ENCODE measurements at places on chromosomes 3 and 15.

DNA sequence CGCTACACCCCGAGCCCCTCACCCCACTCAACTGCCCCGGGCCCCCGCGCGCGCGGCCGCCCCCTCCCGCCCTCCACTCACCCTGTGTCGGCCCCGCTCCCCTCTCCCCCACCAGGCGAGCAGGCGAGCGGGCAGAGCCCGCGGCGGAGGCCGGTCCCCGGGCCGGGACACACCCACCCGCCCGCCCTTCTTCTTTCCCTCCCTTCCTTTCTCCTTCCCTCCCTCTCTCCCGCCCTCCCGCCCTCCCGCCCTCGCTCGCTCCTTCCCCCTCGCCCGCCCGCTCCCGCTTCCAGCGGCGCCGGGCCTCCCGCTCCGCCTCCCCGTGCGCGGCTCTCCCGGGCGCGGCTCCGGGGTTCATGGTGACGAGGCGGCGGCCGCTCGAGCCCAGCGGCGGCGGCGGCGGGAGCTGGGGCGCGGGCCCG, at the start of gene CTDSPL:
Gene CTDSPL, plus strand, starts transcription at position 261 of the 422 bp plus-strand sequence. CDS start 320 bp downstream, outside the sequence.
- DNase-seq = no peak

DNA sequence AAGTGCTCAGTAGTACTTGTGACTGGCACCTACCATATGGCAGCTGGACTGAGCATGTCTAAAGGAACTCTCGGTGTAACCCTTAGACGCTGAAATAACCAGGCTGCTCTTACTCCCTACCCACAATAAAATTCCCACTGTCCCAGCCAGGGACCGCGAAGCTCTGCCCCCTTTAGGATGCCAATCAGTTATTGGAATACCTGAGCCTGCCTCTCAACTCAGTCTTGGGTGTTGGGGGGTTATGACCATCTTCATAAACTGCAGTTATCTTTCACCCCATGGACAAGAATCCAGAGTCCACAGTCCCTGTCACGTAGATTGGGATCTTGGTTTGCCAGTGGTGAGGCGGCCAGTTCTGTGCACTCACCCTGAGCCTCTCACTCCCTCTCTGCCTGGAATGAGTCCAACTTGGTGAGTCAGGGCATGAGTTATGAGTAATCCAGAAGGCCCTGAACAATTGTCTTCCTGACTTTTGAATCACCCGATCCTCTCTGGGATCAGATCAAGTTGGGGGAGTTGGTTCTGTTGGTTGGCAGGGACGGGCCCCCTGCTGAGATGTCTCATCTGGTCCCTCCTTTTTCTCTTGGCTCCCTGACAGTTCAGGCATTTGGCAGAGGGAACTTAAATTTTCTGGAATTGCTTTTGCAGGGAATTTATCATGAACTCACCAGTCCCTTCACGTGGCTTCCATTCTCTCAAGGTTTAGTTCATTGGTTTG, 120.1 kb upstream of the UBE2E1 start:
- no peak for DNase-seq

DNA sequence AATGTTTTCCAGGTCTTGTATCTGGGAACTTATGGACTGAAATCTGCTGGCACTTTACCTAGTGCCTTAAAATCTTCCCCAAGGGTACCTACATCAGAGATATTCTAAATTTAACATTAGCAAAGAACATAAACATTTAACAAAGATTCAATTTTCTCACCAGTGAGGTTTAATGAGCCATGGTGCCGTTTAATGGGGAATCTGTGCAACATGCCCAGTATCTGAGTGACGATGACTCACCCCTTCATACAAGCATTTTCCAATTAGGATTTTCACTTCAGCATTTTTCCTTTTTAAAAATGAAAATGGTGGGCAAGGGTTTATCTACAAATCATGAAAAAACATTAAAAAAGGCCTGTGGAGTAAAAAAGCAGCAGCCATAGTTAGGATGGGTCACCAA, 189.4 kb downstream of the SLC9A9 start:
- DNase-seq = no peak

DNA sequence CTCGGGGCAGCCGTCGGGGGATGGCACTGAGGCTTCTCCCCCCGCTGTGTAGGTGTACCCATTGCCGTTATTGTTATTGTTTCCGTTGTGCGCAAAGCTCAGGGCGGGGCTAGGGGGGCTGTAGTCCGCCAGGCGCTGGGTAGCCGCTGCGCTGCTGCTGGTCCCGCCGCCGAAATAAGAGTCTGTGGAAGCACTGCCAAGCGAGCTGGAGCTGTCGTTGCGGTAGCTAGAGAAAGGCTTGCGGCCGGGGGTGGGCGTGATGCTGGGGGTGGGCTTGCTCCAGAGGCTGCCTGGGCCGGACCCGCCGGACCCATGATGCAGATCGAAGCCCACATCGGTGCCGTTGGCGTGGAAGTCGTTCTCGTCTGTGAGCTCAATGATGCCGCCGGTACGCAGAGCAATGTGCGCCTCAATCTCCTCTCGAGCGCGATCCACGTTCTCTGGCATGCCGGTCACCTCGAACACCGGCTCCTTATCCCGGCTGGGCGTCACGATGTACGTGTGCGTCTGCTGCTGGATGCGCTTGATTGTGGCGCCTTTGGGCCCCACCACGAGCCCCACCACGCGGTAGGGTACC, 1.9 kb downstream of the MEX3B start:
- no peak for DNase-seq

DNA sequence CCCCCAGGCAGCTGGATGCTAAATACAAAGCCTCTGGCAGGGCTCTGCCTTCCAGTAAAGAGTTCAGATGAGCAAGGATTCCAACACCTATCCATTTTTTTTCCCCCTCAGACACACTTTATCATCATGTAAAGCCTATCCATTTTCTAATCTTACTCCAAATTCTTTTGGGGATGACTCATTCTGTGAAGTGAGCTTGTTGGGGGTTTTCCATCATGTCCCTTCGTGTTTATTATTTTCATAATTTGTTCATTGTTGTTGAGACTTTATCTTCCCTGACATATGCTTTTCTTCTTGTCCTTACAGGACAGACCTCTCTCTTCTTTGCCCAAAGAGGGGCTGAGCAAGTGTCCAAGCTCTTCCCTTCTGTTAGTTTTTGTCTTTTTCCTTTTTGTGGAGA, 34.7 kb upstream of the SH3BP5 start:
- DNase-seq = no peak

GRCh38 chr3:169529013-169529412, 134.5 kb downstream of the MECOM start:
- no peak for DNase-seq

DNA sequence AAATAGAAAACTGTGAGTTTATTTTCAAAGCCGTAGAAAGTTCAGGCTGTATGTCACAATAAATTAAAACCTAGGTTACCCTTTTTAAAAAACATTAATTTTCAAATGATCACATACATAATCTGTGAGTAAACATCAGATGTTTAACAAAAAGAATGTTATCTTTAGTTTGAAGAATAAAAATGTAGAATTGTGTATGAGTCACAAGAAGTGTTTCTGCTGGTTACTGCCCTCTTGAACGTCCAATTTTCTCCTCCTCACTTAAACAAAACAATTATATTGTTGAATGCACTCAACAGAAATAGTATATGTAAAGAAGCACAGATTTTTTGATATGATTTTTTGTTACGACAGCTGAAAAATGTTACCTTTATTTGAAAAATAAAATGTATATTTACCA, 855.1 kb downstream of the ROBO1 start:
- DNase-seq = no peak

DNA sequence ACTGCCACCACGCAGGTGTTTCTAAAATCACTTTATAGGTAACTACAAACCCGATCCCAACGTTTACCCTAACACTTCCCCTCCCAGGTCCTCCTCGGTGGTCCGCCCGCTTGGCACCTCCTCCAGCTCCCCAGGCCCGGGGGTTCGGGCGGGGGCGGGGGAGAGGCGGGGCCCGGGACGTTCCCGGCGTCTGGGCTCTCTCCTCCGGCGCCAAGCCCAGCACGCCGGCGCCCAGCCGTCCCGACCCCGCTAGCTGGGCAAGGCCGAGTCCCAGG, 562 bp downstream of the CGGBP1 start:
- DNase-seq = no peak

GRCh38 chr15:71748293-71748718, 62.0 kb upstream of the NR2E3 start:
- DNase-seq = no peak
